ENCODE measurements at places on chromosomes 16 and 17.
A peak's percentile ranks its signal among the peaks of the same experiment; 100 is the strongest.

- no peak for DNase-seq
Measured at GRCh38 chr17:31467502-31468256, 76.2 kb downstream of the RAB11FIP4 start.

GRCh38 chr17:4365103-4365627, 1.3 kb downstream of the UBE2G1 start:
- DNase-seq: peak; percentile 68

DNA sequence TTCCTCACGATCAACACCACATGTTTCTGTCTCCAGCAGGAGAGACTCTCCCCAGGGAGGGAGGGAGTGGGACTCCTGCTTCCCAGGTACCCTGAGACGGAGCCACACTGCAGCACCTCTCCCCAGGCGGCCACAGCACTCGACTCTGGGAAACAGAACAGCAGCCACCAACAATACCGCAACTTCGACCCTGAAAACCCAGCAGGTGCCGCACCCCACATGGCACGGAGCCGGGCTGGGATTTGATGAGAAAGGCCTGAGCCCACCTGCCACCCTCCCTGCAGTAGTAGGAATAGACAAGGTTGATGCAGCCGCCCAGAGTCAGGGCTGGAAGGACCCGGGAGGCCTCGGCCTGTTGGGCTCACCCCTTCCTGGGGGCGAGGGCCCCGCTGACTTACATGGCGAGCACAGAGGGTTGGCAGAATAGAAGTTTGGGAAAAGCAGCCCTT, 14.4 kb downstream of the GALNS start:
- no peak for DNase-seq

- DNase-seq: no peak
Measured at GRCh38 chr17:64777415-64778239, 115.5 kb upstream of the SMURF2 start.

GRCh38 chr17:31672161-31672819, 186.8 kb downstream of the COPRS start:
- no peak for DNase-seq

- no peak for DNase-seq
Measured at GRCh38 chr17:50177983-50178834, 12.4 kb downstream of the SGCA start.

- DNase-seq: no peak
Measured at GRCh38 chr17:28811651-28812090, 30.9 kb downstream of the FAM222B start.

DNA sequence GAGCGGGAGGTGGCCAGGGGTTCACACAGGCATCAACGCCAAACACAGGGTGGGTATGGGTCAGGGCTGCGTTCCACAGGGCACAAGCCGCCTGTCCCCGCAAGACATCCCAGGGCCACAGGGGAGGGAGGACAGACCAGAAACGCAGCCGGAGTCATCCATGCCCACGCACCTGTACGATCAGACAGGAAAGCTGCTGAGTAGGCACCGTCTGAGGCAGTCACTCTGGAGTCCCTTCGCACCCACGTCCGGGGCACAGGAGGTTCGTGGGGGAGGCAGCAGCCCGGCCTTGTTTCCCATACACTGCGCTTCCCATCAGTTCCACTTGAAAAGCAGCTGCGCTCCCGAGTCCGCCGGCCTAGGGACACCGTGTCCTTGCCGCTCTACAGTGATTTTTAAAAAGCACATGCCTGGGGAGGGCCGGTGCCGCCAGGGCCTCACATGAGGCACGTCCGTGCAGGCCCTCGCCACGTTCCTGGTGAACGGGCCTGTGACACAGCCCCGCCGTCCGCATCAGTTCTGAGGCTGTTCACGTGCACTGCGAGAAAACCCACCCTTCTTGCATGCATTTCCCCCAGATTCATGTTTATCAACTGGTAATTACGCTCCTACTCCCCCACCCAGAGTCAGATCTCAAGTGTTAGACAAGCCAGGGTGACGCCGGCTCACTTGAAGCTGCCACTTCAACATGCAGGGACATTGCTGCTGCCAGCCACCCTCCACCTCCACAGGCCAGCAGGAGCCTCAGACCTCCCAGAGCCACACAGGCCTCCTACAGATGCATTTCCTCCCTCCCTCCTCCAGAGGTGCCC, 34.8 kb downstream of the WDR45B start:
- DNase-seq: no peak

DNA sequence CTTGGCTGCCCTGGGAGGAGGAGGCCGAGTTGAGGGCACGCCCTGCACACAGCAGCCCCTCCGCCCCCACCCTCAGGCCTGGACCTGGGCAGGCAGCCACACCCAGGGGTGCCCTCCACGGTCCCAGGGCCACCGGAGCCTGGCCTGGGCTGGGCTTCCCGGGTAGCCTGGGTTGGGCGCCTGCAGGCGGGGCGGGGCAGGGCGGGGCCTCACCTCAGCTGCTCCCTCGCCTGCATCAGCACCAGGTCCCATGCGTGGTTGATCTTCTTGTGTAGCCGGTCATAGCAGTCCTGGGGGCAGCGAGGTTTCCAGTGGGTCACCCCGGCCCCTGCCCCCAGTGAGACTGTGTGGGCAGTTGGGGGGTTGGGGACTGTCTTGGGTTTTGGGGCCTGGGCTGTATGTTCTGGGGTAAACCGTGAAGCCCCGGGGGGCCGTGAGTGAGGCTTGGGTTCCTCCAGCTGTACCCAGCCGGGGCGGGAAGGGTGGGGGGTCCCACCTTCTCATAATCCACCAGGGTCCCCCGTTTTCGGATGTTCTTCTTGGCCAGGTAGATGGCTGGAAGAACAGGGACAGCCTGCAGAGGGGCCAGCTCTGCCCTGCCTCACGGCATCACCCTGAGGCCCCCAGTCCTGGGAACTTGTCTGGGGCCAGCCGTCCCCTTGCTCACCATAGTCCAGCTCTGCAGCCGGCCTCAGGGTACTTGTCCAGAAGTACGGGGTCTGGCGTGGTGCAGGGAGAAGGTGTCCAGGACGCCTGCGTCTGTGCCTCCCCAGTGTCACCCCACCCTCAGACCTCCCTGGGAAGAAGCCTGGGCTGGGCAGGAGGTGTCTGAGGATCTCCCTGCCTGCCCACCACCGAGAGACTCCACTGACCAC, 2.0 kb downstream of the RGS11 start:
- DNase-seq: no peak
